Naive thymus-derived CD4-positive, alpha-beta T cell (primary cell): ENCODE measurements at places on chromosomes 12 and 14. TPM values are rescaled to one million over a fixed set of nuclear protein-coding genes. Genes with fewer than 3 reads are reported as not detected.

KRT73 gene
- total RNA-seq = 1.0 and 1.3 TPM in 2 replicates

FOXM1 gene
- 0.35 TPM for total RNA-seq

SLC2A13 gene
- total RNA-seq = 5.8 TPM

ARHGEF40 gene
- 0.65 TPM for total RNA-seq

RFC5 gene
- total RNA-seq = 36.8 and 40.3 TPM in 2 replicates

PTPRQ gene
- total RNA-seq = not detected

PRIMA1 gene
- not detected in 2 replicates for total RNA-seq

HOXC11 gene
- total RNA-seq = not detected

ASIC1 gene
- total RNA-seq = 3.2 TPM

FOXN4 gene
- total RNA-seq = not detected

CD9 gene
- total RNA-seq = 19.3 and 19.6 TPM in 2 replicates
